ENCODE measurements at places on chromosomes 7 and 10. TPM values are rescaled to one million over a fixed set of nuclear protein-coding genes. Genes with fewer than 3 reads are reported as not detected.

ASZ1 gene
- not detected for total RNA-seq

GSDME gene
- 16.3 TPM for total RNA-seq

NXPH1 gene
- total RNA-seq, result not detected

ADAM12 gene
- 5.5 TPM for total RNA-seq

COG5 gene
- 55.9 TPM for total RNA-seq

SORCS3 gene
- total RNA-seq, result 0.29 TPM

AKR1C4 gene
- not detected for total RNA-seq

HOXA10 gene
- 1.5 TPM for total RNA-seq

DPP6 gene
- total RNA-seq, result 0.69 TPM

FBXL13 gene
- 2.6 TPM for total RNA-seq

ELFN1 gene
- total RNA-seq, result 1.2 TPM

ZNF777 gene
- 7.8 TPM for total RNA-seq

FOXI2 gene
- total RNA-seq, result 0.48 TPM

ZNF804B gene
- not detected for total RNA-seq

SLC26A5 gene
- total RNA-seq, result 0.78 TPM

GIMAP5 gene
- total RNA-seq, result 29.4 TPM

SCART1 gene
- total RNA-seq, result 7.3 TPM

ZNF365 gene
- total RNA-seq, result 2.4 TPM

PNLIP gene
- total RNA-seq, result 2.7 TPM

GPRIN2 gene
- 1.2 TPM for total RNA-seq

HOXA3 gene
- total RNA-seq, result 20.8 TPM

IL2RA gene
- 2.4 TPM for total RNA-seq

TWIST1 gene
- total RNA-seq, result 8.5 TPM

MORN4 gene
- 1.4 TPM for total RNA-seq

STEAP2 gene
- 36.2 TPM for total RNA-seq

ELAPOR2 gene
- 17.9 TPM for total RNA-seq

GLRX3 gene
- 47.1 TPM for total RNA-seq

EVX1 gene
- not detected for total RNA-seq

HMX3 gene
- not detected for total RNA-seq

UCN3 gene
- not detected for total RNA-seq

ERVW-1 gene
- not detected for total RNA-seq

SPDYE11 gene
- total RNA-seq, result not detected

MGAM2 gene
- 0.12 TPM for total RNA-seq

AKR1D1 gene
- total RNA-seq, result not detected

STYXL1 gene
- total RNA-seq, result 16.8 TPM

SCIN gene
- total RNA-seq, result 1.7 TPM

CDK5 gene
- 6.6 TPM for total RNA-seq

BHLHA15 gene
- total RNA-seq, result not detected

TYW1 gene
- total RNA-seq, result 11.1 TPM

OR6V1 gene
- not detected for total RNA-seq

HYCC1 gene
- total RNA-seq, result 69.3 TPM

IPMK gene
- total RNA-seq, result 4.5 TPM

RTKN2 gene
- total RNA-seq, result 0.21 TPM

NEUROD6 gene
- total RNA-seq, result not detected

All from aorta (tissue), 5 donors.